ENCODE measurements at places on chromosomes 1 and 21. TPM values are rescaled to one million over a fixed set of nuclear protein-coding genes. Genes with fewer than 3 reads are reported as not detected.

OR10J1 gene
- not detected for total RNA-seq

DNA sequence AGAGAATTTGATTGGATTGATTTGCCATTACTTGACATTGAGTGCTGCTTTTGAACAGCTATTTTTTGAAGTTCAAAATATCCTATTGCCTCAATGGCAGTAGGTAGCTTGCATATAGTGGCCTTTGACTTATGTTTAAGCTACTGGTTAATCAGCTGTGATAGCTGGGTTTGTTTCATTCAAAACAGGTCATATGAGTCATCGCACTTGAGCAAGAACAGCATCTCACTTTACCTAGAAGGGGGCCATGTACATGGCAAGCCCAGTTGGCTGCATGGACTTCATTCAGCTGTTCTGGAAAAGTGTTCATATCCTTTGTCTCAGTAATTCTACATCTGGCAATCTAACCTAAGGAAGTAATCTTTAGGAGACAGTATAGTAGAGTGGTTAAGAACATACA, 29.0 kb upstream of the ARID1A start:
- DNase-seq: no peak

DNA sequence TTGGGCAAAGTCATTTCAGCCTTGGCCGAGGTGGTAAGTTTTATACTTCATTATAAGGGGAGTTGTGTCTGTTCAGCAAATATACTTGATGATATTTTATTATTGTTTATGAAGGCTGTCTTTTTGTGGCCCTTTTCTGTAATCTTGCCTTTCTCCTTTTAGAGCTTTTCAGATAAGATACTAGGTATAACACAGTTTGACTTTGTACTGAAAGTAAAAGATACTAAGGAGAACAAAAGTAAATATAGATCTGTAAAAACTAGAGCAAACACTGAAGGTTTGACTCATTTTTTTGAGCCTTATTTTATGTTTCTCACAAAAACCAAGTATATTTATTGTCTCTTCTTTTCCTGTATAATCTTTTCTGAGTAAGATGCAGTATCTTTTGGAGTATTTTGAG, 61.9 kb downstream of the KIF1B start:
- DNase-seq: no peak

PTPRC gene
- total RNA-seq: not detected

- DNase-seq: no peak
These were observed 488 bp downstream of the DBT start for GRCh38 chr1:100249155-100249536.

GRCh38 chr1:21579791-21580190, 70.6 kb downstream of the ALPL start:
- no peak for DNase-seq

F13B gene
- not detected for total RNA-seq

All from Calu3 (cell line).